ENCODE measurements at places on chromosomes 1 and 21.

- peak; percentile 88 for DNase-seq
Observed at GRCh38 chr1:56644919-56645676, at the start of gene PRKAA2. TSS of gene PRKAA2 (plus strand) at chr1:56645314. CDS start at chr1:56645388, 74 bp downstream.

DNA sequence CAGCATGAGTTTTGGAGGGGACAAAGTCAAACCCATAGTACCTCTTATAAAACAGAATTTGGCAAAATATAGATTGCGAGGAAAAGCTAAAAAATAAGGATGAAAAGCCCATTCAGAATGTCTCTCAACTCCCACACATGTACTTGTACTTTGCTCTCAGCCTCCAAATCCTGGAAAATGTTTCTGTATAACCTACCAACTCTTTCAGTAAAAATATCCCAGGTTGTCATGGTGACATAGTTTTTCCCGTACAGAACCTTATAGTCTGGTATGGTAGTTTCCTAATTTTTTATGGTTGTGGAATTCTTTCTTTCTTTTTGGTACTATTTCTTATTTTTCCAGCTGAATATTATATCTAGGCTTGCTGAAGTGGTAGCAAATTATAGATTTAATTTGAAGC is 15.5 kb upstream of the RPS6KC1 start:
- no peak for DNase-seq

GRCh38 chr1:25703041-25703440 is 86.5 kb downstream of the MAN1C1 start:
- DNase-seq, result no peak

DNA sequence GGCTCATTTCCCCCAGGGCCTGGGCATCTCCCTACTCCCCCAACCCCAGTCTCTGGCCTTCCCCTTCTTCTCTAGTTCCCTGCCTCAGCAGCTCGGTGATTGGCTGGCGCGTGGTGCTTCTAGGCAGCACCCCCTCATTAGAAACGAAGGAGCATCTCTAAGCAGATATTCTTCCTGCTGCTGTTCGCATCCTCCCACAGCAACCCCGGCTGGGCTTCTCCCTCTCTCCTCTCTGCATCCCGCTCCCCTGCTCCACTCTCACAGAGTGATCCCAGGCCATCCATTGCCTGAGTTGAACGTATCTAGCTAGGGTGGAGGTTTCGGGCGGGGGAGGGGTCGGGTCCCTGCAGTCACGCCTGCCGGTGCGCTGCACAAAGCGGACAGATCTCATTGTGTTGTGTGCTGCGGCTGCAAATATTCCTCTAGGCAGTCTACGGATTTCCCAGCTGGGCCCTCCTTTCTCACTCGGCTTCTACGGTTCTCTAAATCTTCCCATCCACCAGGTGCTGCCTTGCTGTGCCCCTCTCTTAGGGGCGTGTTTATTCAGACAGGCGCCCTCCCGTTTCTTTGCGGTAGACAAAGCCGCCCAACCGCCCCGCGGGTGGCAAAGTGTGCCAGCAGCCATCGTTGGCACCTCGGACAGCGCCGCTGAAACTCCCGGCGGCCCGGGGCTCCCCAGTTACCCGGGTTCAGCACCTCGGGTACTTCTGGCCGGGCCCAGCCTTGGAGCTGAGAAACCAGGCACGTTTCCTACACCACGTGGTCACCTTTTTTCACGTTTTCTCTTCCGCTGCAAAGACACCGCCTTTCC is 2.2 kb downstream of the CACNA1E start:
- peak; percentile 80 for DNase-seq

- DNase-seq, result peak; percentile 48
Observed at GRCh38 chr1:85992791-85993190, 163.8 kb downstream of the COL24A1 start.

- DNase-seq, result no peak
Observed at GRCh38 chr1:229190057-229190575, 80.8 kb upstream of the RAB4A start.

DNA sequence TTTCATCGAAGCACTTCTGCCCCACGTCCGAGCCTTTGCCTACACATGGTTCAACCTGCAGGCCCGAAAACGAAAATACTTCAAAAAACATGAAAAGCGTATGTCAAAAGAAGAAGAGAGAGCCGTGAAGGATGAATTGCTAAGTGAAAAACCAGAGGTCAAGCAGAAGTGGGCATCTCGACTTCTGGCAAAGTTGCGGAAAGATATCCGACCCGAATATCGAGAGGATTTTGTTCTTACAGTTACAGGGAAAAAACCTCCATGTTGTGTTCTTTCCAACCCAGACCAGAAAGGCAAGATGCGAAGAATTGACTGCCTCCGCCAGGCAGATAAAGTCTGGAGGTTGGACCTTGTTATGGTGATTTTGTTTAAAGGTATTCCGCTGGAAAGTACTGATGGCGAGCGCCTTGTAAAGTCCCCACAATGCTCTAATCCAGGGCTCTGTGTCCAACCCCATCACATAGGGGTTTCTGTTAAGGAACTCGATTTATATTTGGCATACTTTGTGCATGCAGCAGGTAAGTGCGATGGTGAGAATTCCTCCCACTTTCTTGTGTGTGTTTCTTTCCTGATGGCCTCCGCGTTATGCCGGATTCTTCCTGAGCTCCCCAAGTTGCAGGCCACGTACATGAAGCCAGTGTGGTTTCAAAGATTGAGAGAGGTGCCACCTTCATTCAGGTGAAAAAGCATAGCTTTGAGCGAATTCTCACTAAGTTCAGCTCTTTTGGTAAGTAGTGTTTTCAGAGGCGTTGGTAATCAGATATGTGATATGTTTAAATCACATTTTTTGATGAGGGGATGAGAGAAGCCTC is 6.0 kb downstream of the NFIA start:
- DNase-seq, result no peak

DNA sequence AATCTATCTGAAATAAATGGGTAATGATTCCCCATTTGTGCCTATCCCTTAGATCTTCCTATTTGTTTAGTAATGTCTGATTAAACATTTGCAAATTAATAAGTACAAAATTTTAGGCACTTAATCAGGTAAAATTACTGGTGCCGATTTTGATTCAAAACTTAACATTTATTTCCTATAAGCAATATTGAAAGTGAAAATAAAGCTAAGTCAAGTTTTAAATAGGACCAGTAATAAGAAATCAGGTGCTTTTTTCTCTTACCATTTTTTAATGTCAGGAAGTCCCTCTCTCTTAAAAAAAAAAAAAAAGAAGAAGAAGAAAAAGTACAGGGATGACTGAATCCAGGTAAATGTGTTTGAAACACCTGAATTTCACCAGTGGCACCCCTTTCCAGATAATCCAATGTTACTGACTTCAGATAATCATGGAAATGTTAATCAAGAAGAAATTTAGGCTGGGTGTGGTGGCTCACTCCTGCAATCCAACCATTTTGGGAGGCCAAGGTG is 836 bp upstream of the GBP4 start:
- DNase-seq, result no peak

GRCh38 chr1:244822878-244823277 is 12.6 kb upstream of the COX20 start:
- DNase-seq, result no peak

All from eye (tissue), 1 donor.